ENCODE measurements at places on chromosomes 13 and 19.

GRCh38 chr19:3694361-3695123 lies 5.7 kb downstream of the PIP5K1C start:
- no peak for DNase-seq

- no peak for DNase-seq
Measured at GRCh38 chr19:34325981-34326787, 38.8 kb upstream of the GPI start.

DNA sequence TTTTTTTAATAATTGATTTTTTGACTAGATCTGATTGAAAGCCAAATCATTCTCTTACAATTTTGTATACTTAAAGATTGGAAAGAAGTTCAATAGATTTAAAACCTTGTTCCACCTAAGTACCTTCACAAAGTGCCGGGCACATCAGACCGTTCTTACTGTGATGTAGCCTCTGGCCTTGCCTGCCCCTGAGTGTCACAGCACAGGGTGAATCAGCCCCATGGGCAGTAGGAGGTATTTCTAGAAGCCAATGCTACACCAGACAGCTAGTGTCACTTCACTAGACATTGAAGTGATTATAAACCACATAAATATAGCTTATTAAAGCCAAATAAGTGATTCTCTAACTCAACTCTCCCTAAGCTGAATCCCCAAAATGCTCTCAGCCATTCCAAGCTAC lies 131.3 kb downstream of the LACC1 start:
- DNase-seq, result no peak

- no peak for DNase-seq
Measured at GRCh38 chr13:54934121-54934520, 1905.5 kb downstream of the OLFM4 start.

- no peak for DNase-seq
Measured at GRCh38 chr13:20402881-20403280, 122.8 kb downstream of the CRYL1 start.

- no peak for DNase-seq
Measured at GRCh38 chr19:14333101-14333871, 48.0 kb upstream of the ADGRE5 start.

DNA sequence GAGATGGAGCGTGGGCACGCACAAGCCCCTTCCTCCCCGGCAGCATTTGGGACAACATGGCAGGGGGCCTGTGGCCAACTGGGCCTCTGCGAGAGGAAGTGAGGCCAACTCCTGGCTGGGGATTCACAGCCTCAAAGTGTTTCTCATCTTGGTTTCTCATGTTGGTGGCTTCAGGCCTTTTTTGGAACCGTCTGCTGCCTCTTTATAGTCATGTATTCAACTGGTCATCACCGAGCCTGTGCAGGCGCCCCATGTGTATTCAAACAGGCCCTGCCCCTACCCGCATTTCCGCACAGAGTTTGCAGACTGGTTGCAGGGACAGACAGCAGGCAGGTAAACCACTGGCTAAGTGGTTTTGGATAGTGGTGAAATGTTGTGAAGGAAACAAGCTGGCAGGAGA lies 17.3 kb upstream of the RELB start:
- DNase-seq, result no peak

Measured in skeletal muscle cell (primary cell).